SK-N-SH (cell line): ENCODE measurements at places on chromosomes 5 and 9. TPM values are rescaled to one million over a fixed set of nuclear protein-coding genes. Genes with fewer than 3 reads are reported as not detected.

- H3K4me3 ChIP-seq, result no peak overlapping the region
- H3K4me1 ChIP-seq, result peaks cover 4% of the 10 kb centered on the region
- no peak for DNase-seq
- H3K36me3 ChIP-seq, result no peaks in the 10 kb centered on the region
- no peaks in the 10 kb centered on the region for H3K27me3 ChIP-seq
Measured at GRCh38 chr9:109789971-109790370, 10.0 kb downstream of the PALM2AKAP2 start.

GRCh38 chr9:78963911-78964310 lies 607.9 kb upstream of the TLE4 start:
- DNase-seq, result no peak
- H3K36me3 ChIP-seq, result no peaks in the 10 kb centered on the region
- H3K4me1 ChIP-seq, result no peaks in the 10 kb centered on the region
- no peak overlapping the region for H3K27ac ChIP-seq

- no peak overlapping the region for H3K4me3 ChIP-seq
- DNase-seq, result no peak
- H3K27me3 ChIP-seq, result no peaks in the 10 kb centered on the region; the same call in 1 of the 2 replicates
- H3K27ac ChIP-seq, result no peak overlapping the region
- no peaks in the 10 kb centered on the region for H3K36me3 ChIP-seq
Measured at GRCh38 chr5:171700318-171700912, 85.2 kb upstream of the SMIM23 start.

DNA sequence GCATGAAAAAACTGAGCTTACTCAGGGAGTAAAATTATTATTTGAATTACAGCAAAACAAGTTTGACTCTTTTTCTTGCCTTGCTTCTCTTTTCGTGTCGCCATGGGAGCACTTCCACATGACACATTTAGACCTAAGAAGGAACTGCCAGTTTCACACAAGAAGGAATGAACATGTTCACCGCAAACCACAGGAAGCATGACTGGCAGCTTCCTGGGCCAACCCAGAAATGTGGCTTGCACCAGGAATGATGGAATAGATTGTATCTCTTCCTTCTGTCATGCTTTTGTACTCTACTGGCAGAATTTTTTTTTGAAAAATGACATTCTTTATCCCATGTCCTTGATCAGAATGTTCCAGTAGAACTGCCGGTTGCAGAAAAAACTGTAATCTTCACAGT lies 32.9 kb upstream of the MAN2A1 start:
- no peak for DNase-seq
- H3K4me1 ChIP-seq, result peaks cover 7% of the 10 kb centered on the region; the same call in 1 of the 2 replicates
- H3K27me3 ChIP-seq, result no peaks in the 10 kb centered on the region
- peak overlapping the region; percentile 48 for H3K27ac ChIP-seq
- no peak overlapping the region for H3K4me3 ChIP-seq

GRCh38 chr5:126869005-126869451 lies 92.1 kb downstream of the LMNB1 start:
- H3K27ac ChIP-seq, result no peak overlapping the region
- DNase-seq, result peak; percentile 75
- peak overlapping the region; percentile 32; the same call in 1 of the 2 replicates for H3K4me3 ChIP-seq
- peaks cover 13% of the 10 kb centered on the region; the same call in 1 of the 2 replicates for H3K4me1 ChIP-seq

Gene FAM200C
- 1.5 and 2.2 TPM in 2 replicates for polyA plus RNA-seq

DNA sequence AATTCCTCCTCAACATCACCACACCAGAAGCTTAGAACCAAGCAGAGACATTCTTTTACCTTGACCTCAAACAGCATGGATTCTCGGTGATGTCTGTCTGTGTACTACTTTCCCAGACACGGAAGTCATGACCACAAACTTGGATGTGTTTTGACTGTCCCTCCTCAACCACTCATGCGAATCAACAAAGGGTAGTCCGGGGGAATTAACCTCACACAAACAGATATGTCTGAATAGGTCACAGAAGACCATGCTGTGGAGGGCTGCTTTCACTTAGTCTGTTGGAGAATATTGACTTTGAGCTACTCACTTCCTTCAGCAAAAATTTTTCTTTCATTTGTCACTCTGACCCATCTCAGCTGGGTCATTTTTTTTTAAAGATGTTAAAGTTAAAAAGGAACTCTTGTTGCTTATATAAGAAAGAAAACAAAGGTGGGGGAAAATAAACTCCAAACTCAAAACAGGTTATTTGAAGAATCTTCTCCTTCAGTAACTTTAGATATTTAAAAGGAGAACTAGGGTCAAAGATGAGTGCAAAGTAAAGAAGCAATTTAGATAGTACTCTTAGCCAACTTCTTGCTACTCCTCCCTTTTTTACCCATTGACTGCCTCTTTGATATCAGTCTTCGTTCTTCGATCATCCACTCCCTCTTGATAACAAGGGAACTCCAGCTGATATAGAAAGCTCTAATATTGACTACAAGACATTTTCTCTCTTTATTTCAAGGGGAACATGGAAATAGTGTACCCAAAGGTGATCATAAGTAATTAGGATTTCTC lies 343.4 kb upstream of the CDH6 start:
- H3K27me3 ChIP-seq, result peaks cover 6% of the 10 kb centered on the region; the same call in 1 of the 2 replicates
- H3K4me1 ChIP-seq, result no peaks in the 10 kb centered on the region
- no peaks in the 10 kb centered on the region for H3K36me3 ChIP-seq
- no peak overlapping the region for H3K4me3 ChIP-seq

DNA sequence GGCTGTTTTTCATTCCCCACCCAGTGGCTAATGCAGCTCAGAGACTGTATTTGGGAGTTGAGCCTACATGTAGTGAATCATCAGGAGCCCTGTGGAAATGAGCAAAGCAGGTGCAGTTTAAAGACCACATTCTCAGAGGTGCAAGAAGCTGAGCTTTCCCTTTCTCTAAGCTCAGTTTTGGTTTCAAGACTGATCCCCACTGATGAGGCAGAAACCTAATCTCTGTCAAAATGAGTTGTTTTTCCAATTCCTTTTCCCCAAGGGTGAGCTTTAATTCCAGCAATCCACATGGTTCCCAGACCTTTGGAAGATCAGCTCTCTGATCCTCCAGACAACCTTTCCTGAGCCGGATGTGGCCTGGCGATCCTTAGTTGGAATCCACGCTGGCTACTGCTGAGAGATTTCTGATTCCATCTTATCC lies 420.5 kb downstream of the EBF1 start:
- H3K36me3 ChIP-seq, result no peaks in the 10 kb centered on the region
- H3K27me3 ChIP-seq, result no peaks in the 10 kb centered on the region; the same call in 1 of the 2 replicates
- H3K4me3 ChIP-seq, result no peak overlapping the region
- no peaks in the 10 kb centered on the region; the same call in 1 of the 2 replicates for H3K4me1 ChIP-seq
- no peak overlapping the region for H3K27ac ChIP-seq
- DNase-seq, result no peak

DNA sequence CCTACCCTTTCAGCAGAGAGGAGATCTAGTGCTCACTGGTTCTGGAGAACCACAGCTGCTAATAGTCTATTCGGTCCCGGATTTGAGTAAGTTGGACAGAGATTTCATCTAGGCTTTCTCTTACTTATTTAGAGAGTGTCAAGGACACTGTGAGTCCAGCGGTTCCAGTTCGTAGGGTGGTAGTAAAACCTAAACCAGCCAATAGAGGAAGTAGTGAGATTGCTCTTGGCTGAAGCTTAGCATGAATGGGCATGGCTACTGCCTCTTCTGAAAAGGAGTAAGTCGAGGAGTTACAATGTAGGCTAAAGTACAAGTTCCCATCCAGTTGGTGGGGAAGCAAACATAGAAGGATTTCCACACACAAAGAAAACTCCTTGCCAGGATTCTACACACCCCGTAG lies 109.6 kb upstream of the MOCS2 start:
- no peak overlapping the region for H3K27ac ChIP-seq
- H3K27me3 ChIP-seq, result no peaks in the 10 kb centered on the region
- H3K36me3 ChIP-seq, result no peaks in the 10 kb centered on the region
- DNase-seq, result no peak

Gene PDCD1LG2
- polyA plus RNA-seq, result 11.1 and 19.4 TPM in 2 replicates

Gene SPINK13
- polyA plus RNA-seq, result not detected in 2 replicates

- H3K27me3 ChIP-seq, result no peaks in the 10 kb centered on the region
- no peaks in the 10 kb centered on the region for H3K36me3 ChIP-seq
- H3K4me1 ChIP-seq, result no peaks in the 10 kb centered on the region; the same call in 1 of the 2 replicates
- H3K4me3 ChIP-seq, result no peak overlapping the region
- H3K27ac ChIP-seq, result peak overlapping the region; percentile 25; the same call in 1 of the 2 replicates
Measured at GRCh38 chr5:176180781-176181180, 57.4 kb upstream of the SIMC1 start.

DNA sequence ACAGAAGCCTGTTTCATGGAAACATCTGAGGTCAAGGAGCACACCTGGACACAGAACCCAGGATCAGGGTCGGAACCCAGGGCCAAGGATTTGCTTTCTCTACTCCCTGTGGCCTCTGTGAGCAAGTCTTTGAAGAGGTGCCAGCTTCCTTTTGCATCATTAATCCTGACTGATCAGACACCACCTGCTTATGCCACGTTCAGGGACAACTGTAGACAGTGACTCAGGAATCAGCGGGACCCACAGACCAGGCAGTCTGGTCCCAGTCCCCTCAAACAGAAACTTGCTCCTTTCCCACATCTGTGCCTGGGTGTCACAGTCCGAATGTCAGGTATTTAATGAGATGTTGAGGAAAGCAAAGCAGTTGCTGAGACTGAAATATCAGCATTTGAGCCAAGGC lies 154.8 kb downstream of the SGCD start:
- no peaks in the 10 kb centered on the region for H3K36me3 ChIP-seq
- DNase-seq, result no peak
- no peaks in the 10 kb centered on the region for H3K4me1 ChIP-seq
- H3K27me3 ChIP-seq, result no peaks in the 10 kb centered on the region

DNA sequence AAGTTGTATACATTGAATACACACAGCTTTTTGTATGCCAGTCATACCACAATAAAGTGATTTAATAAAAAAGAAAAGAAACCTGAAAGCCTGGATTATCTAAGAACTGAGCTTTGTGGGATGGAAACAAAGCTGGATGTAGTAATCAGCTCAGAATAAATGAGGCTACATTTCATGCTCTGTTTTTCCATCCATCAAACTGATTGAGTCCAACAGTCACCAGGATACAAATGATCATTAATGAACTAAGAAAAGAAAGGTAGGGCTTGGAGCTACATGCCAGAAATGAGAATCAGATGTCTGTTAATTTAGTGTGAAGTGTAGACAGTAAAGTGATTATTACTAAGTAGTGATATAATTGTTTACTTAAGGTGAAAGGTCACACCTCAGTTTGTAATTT lies 109.8 kb upstream of the TARS1 start:
- peak overlapping the region; percentile 55; the same call in 1 of the 2 replicates for H3K27ac ChIP-seq
- DNase-seq, result no peak
- H3K4me1 ChIP-seq, result no peaks in the 10 kb centered on the region; the same call in 1 of the 2 replicates
- H3K36me3 ChIP-seq, result no peaks in the 10 kb centered on the region
- H3K27me3 ChIP-seq, result no peaks in the 10 kb centered on the region

- H3K4me3 ChIP-seq, result no peak overlapping the region
- no peak for DNase-seq
- H3K27ac ChIP-seq, result no peak overlapping the region
- H3K4me1 ChIP-seq, result peaks cover 6% of the 10 kb centered on the region; the same call in 1 of the 2 replicates
- no peaks in the 10 kb centered on the region for H3K27me3 ChIP-seq
Measured at GRCh38 chr5:149464796-149465489, 85.9 kb upstream of the IL17B start.
